ENCODE measurements at places on chromosomes 7 and 10.

GRCh38 chr10:112565434-112566053 lies 118.5 kb downstream of the VTI1A start:
- DNase-seq, result peak; percentile 22

DNA sequence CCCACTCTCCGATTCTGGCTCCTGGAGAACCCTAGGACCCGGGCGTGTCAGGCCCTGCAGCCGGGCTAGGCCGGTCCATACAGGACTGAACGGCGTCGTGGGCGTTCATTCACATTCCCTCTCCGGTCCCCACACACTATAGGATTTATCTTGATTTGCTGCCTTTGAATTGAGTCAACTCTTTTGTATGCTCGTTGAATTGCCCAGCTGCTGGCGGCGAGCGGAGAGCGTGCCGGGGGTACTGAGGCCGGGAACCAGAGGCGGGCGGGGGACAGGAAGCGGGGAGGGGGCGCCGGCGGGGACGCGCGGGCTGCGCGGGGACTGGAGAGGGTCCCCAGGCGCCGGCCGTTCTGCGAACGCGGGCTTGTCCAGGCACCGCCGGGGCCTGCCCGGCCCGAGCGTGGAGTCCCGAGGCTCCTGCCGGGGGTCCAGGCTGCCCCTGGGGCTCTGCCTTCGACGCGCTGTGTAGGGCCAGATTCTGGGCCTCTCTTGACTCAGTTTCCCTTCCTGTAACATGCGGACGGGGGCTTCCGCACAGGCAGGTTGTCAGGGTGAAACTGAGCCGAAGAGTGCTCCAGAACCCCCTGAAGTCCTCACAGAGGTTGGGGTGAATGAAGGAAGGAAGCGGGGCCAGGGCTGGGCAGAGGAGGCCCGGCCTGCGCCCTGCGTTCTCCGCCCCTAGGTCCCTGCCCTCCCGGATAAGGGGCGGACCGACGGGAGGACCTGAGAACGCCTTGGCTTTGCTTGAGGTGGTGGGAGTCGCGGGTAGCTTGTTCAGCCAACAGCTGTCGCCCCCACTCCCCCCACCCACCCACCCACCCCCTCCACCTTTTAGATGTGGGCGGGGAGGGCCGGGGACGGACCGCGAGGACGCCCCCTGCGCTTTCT lies 769 bp upstream of the ELFN1 start:
- DNase-seq, result no peak

- DNase-seq, result no peak
Measured at GRCh38 chr10:5910323-5911100, 20.5 kb downstream of the FBH1 start.

- DNase-seq, result no peak
Measured at GRCh38 chr10:24242562-24242961, 33.6 kb downstream of the KIAA1217 start.

- DNase-seq, result no peak
Measured at GRCh38 chr10:71912431-71912830, 51.8 kb upstream of the CHST3 start.

- no peak for DNase-seq
Measured at GRCh38 chr10:100128951-100129350, 47.3 kb upstream of the CPN1 start.

GRCh38 chr7:149620961-149621360 lies 123.4 kb upstream of the ZNF746 start:
- DNase-seq, result no peak

- no peak for DNase-seq
Measured at GRCh38 chr7:64882341-64883112, 20.5 kb upstream of the ZNF273 start.

- no peak for DNase-seq
Measured at GRCh38 chr10:26445411-26446031, 7.4 kb downstream of the APBB1IP start.

- DNase-seq, result no peak
Measured at GRCh38 chr10:35487336-35488034, 117.7 kb upstream of the GJD4 start.

- no peak for DNase-seq
Measured at GRCh38 chr10:47454780-47455058, 29.2 kb downstream of the ANXA8 start.

DNA sequence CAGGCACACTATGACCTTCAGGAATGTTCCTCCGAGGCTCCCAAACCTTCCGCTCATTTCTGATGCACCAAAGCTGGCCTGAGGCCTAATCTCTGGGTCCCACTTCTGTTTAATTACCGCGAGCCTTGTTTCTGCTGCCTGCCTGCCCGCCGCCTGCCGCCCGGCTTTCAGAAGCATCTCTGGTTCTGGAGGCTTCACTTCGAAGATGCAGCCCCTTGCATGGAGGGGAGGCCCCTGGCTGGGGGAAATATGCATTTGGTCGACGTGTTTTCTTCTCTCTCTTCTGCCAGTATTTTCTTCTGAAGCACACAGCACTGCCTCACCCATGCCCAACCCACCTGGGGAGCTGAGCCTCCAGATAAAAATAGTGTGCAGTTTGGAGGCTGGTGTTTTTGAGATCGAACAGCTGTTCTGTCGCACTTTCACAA lies 166.9 kb downstream of the PAXIP1 start:
- DNase-seq, result no peak

GRCh38 chr7:696812-697551 lies 29.5 kb upstream of the DNAAF5 start:
- DNase-seq, result no peak

- DNase-seq, result no peak
Measured at GRCh38 chr10:84214612-84215235, 10.6 kb downstream of the LRIT2 start.

DNA sequence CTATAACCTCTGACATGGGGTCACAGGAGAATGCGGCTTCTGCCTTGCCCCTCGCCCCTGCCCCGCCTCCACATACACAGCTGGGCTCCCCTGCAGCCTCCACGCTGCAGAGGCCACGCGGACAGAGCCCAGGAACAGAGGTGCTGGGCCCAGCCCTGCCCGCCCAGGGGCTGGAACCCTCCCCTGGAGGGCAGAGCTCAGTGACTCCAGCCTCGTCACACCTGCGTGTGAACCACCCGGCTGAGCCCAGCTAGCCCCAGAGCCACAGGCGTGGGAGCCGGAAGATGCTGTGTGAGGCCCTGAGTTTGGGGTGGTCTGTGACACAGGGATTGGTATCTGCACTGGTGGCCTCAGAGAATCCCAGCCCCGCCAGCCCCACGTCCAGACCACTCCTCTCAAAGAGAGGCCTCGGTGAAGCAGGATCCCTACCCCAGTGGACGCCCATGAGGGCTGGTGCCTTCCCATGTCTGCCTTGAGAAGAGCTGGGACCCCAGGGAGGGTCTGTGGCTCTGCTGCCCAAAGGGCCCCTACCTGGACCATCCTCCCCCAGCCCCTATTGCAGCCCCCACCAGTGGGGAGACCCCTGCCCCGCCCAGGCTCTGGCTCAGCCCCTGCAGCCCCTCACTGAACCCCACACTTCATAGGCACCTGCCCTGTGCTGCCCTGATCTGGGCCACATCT lies 8.1 kb upstream of the ADAP1 start:
- DNase-seq, result no peak

GRCh38 chr10:116699049-116699448 lies 43.3 kb downstream of the HSPA12A start:
- DNase-seq, result no peak

DNA sequence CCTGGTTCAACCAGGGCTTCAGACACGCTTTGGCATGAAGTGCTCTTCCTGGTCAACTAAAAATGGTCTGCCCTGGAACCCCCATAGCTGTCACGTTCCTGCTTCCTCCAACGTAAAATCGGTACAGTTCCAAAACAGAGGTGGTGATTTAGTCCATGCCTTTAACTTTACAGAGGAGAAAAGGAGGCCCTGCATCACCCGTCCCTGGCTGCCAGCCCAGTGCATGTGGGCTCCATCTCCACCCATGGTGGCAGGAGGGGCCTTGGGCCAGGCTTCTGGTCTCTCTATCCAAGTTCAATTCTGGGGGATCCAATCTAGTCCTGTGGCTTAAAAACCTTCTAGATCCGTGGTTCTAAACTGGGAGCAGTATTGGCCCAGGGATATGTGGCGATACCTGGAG lies 18.7 kb downstream of the ECHDC3 start:
- DNase-seq, result no peak

DNA sequence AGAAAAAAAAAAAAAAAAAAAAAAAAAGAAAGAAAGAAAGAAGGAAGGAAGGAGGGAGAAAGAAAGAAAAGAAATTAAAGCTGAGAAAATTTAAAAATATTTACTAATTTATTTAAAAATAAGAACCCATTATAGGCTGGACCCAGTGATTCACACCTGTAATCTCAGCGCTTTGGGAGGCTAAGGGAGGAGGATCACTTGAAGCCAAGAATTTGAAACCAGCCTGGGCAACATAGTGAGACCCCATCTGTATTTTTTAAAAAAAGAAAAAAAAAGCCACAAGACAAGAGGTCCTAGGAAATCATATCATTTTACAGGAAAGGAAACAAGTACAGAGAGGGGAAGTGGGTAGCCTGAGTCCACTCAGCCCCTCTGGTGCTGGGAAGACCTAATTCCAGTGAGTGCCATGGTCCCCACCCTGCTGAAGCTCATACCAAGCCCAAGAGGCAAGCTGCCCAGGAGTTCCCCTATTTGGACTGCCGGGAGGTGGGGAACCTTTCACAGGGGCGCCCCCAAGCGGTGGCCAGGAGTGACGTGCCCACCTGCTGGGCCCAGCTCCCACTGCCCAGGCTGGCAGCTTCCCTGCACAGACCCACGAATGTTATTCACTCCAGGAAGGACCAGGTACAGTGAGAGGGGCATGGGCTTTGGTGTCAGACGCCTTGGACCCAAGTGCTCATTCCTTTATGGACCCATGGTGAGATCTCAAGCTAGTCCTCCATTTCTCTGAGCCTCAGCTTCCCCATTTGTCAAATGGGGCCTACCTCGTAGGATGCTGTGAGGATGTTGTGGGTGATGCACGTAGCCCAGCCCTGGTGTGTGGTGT lies 133.6 kb downstream of the ZMIZ1 start:
- no peak for DNase-seq

DNA sequence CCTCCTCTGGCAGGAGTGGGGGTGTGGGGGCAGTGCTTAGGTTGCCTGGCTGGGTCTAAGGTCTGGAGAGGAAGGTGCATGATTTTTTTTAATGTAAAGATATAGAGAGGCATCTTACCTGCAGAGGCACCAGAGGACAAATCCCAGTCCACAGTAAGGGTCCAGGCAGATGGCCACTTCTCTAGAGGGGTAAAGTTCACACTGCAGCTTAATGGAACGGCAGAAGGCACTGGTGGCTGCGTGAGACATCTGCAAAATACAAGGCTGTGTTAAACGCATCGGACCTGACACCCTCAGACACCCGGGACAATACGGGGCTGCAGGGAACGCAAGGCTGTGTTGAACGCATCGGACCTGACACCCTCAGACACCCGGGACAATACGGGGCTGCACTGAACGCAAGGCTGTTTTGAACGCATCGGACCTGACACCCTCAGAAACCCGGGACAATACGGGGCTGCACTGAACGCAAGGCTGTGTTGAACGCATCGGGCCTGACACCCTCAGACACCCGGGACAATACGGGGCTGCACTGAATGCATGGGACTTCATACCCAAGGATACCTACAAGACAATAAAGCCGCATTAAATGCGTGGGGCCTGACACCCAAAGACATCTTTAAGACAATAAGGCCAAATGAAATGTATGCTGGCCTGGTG lies 206.0 kb downstream of the ZMYND11 start:
- no peak for DNase-seq

DNA sequence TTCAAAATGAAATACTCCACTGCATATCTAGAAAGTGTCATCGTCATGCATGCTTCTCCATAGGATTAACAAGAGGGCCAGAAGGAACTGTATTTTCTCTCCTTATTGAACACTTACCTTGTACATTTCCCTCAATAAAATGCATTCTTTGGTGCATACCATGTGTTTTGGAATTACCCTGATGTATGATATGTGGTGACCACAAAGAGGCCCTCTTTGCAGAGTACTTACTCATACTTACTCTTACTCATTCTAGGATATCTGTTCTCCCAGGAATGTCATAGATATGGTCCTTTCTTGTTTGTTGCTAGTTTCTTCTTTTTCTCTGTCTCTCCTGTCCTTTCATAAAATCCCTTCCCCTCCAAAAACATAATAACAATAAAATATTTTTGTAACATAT lies 1087.1 kb upstream of the POT1 start:
- no peak for DNase-seq

DNA sequence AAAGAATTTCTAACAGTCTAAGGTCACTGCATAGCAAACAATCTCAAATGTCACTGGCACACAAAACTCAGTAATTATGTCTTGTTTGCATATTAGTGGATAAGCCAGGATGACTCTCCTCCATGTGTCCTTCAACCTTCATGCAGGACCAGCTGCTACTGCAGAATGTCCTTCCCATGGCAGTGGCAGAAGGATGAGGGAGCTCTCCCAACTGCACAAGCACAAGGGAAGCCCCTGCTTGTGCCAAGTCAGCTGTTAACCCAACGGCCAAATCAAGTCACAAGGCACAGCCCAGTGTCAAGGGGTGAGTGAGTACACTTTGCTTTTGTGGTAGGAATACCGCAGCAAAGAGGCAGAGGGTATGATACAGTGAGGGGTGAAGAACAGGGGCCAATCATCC lies 59.3 kb upstream of the VWC2 start:
- DNase-seq, result no peak

DNA sequence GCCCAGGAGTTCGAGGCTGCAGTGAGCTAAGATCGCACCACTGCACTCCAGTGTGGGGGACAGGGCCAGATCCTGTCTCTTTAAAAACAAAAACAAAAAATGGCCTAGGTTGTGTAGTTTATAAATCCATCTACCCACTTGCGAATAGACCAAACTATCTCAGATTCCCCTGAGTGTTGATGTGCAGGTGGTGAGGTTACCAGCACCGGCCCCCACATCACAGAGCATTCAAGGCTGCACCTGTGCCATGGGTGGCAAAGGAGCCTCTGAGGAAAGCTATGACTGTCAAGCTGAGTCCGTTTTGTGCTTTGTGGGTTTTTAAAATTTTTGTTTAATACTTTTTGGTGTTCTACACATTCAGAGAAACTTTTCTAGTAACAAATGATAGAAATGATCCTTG lies 30.8 kb upstream of the CACUL1 start:
- no peak for DNase-seq

GRCh38 chr10:3765146-3765545 lies 19.9 kb downstream of the KLF6 start:
- no peak for DNase-seq

DNA sequence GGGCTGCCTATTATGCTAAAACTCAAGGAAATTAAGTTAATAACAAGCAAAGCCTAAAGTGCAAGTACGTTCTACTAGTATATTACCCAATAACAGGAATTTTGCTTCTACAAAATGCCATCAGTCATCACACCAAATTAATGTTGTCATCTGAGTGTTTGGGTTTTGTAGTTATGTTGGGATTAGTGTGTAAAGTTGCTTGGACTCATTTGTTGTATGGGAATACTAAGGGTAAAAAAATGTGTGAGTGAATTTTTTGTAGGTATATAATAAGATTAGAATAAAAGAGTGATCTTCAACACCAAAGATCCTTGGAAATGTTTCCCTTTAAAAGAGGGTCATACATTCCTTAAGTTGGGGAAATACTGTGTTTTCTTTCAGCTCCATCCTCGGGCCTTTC lies 38.6 kb downstream of the NRP1 start:
- no peak for DNase-seq

GRCh38 chr7:91198371-91198770 lies 65.9 kb upstream of the FZD1 start:
- no peak for DNase-seq

Measured in KG1 (cell line).